ENCODE measurements at places on chromosomes 5 and 9.
A peak's percentile ranks its signal among the peaks of the same experiment; 100 is the strongest.

DNA sequence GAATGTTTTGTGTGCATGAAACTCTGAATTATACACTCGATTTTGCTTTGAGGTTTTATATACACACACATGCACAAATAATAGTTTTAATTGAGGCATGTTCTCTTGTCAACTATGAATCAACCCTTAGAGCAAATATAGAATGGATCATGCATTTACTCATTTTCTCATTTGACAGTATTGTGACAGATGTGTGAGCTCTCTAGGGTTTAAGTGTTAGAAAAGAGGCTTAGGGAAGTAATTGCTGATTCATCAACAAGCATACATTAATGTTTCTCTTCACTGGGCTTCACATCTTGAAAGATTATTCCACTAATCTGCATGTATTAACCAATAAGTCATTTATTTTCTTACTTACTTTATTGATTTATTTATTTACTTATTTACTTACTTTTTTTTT lies 1356.8 kb upstream of the ACO1 start:
- no peak for DNase-seq

DNA sequence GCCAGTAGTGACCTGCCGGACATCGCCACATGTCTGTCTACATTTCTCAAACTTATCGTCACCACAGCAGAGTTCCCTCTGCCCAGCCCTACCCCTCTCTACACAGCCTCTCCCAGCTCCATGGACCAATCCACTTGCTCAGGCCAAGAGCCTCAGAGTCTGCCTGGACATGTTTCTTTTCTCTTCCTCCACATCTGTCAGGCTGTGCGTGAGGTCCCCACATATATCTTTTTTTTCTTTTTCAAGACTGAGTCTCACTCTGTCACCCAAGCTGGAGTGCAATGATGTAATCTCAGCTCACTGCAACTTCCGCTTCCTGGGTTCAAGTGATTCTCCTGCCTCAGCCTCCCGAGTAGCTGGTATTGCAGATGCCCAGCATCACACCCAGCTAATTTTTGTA lies 62.7 kb upstream of the GGTA1 start:
- DNase-seq = no peak

DNA sequence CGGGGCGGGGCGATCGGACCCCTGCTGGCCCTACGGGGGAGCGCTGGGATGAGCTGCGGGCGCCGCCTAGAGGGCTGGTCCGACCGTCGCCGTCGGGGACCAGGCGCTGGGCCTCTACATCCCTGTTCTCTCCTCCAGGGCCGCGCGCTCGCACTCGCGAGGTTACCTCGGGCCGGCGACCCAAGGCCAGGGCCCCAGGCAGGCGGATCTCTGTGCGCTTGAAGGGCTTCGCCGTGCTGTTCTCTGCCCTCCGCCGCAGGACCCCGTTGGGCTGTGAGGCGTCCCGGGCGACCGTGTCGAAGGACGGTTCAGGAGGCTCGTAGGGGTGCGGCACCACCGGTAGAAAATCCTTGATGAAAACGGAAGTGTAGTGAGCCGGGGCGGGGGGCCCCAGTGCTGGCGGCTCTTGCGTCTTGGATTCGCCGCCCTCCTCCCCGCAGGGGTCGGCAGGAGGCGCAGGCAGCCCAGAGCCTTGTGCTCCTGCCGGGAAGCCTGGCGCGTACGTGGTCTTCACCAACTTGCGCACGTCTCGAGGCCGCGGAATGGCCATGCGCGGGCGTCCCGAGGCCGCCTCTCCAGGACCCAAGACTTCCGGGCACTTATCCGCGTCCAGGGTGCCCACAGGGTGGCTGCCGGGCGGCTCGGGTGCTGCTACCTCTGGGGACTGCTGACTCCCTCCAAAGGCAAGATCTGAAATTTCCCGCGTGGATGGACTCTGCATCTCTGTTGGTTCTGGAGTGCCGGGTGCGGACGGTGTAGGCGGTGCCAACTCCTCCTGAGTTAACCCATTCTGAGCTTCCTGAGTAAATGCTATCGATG lies 2.0 kb downstream of the PROB1 start:
- peak; percentile 61 for DNase-seq

GRCh38 chr5:165559645-165560044 lies 2054.2 kb downstream of the MAT2B start:
- no peak for DNase-seq

DNA sequence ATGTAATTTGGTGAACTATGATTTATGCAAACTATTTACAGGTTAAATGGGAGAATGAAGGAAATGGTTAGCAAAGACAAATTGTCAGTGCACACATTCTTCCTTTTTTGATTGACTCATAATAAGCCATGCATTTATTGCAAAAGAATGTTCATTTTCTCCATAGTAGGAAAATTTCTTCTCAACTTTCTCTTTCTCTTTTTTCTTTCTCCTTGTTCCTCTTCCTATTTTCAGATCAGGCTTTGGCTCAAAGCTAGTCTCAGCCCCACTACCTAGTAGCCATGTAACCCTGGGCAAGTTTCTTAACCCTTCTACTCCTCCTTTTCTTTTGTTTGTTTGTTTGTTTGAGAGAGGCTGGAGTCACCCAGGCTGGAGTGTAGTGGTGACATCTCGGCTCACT lies 156.6 kb downstream of the PIK3R1 start:
- DNase-seq = no peak

DNA sequence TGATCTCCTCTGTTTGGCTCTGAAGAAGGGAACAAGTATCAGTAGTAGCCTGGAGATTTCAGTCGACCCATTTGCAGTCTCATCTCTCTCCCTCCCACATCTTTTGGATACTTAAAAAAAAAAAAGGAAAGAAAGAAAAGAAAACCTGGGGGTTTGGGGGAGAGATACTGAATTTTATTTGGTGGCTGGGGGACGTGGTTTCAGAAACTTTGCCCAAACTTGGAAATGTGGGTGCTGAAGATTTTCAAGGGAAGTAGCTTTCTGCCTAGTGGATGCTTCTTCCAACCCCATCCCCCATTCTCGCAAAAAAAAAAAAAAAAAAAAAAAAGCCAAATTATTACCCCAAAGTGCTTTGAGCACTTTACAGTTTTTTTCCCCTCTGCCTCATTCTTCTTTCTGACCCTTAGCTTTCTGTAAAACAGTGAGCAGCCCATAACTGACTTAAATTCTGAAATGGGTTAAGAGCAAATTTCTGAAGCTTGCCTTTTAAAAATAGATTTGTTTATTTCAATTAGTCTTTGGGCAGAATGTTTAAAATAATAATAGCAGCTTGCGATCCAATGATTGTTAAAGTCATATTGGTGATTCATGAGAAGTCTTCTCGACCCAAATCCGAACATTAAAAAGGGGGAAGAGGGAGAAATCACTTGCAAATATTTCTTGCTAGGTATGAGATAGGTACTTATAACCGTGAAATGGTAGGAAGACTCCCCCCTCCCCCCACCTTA lies 894 bp downstream of the FST start:
- DNase-seq = no peak

DNA sequence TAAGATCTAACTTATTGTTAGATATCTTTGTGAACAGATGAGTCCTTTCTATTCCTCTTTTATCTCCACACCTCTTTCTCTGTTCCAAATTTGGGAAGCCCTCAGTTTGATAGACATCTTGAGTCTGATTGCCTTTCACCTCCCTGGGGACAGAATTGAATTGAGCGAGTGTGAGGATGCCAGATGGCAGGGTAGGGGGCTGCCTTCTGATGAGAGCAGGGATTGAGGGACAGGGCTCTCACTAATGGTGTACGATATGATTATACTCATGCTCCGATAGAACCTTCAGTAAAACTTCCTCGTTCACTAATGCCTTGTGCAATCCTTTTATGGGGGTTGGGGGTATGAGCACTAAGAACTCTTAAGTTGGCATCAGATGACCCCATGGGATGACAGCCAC lies 172.1 kb upstream of the DAP start:
- no peak for DNase-seq

DNA sequence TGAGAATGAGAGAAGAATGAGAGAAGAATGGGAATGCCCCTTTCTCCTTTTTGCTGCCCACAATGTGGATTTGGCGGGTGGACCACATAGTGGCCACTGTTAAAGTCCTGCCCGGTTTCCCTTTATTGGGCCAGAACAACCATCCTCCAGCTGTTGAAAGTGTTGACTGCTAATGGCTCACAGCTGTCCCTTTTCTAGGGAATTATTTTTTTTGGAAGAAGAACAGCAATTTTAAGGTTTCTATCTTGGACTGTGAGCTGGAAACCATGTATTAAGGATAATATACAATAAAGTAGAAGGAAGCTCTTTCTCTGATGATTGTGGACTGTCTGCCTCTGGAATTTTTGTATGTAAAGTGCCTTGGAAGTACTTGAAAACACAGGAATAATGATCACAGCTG lies 185.9 kb downstream of the DMRT2 start:
- no peak for DNase-seq

DNA sequence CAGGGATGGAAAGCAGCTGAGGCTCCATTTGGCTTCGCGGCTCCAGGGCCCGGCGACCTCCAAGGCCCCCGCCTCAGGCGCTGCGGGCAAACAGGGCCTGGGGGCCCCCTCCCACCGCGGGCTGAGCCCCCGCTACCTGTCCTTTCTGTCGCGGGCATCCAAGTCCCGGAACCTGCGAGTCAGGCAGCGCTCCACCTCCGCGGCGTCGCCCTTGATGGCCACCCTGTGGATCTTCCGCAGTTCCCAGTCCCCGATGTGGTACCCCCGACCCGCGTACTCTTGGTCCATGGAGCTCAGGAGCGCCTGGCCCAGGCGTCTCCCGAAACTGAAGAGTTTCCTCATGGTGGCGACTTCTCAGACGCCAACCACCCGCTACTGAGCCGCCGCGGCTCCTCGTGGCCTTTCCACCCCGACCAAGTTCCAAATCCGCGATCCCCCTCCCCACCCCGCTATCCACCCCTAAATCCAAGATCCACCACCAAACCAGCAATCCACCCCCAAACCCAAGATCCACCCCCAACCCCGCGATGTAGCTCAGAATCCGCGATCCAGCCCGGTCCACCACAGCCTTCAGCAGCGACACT lies 86.5 kb upstream of the CCDC180 start:
- DNase-seq = no peak

GRCh38 chr5:119274767-119275130 lies 81.1 kb upstream of the TNFAIP8 start:
- DNase-seq = no peak

GRCh38 chr9:4299005-4299795 lies 668 bp downstream of the GLIS3 start:
- peak; percentile 12 for DNase-seq
